ENCODE measurements at places on chromosomes 1 and 21. TPM values are rescaled to one million over a fixed set of nuclear protein-coding genes. Genes with fewer than 3 reads are reported as not detected.

DNA sequence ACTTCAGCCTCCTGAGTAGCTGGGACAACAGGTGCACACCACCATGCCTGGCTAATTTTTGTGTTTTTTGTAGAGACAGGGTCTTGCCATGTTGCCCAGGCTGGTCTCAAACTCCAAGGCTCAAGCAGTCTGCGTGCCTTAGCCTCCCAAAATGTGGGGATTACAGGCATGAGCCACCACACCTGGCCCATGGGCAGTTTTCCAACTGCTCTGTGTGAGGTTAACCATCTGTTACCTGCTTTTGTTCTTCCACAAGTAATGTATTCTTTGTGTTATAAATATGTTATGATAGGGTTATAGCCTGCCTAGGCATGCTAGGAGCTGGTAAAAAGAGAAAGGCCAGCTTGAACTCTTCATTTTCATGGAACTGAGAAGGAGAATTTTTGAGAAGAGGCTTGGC, 30.7 kb downstream of the TUFT1 start:
- DNase-seq, result no peak

DNA sequence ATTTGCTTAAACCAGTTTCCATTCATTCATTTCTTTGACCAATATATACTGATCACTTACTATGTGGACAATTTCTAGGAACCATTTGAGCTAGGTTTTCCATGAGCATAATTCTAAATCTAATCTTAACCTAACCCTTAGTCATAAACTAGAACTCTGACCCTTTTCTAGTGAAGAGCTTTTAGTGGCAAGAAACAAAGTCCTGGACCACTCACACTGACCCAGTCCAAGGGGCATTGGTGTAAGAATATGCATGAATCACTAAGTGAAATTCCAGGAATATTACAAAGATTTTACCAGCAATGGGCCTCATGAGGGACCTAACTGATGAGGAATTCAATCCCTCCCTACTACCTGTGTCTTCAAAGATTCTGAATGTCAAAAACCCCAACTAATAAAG, 40.6 kb upstream of the SLC2A1 start:
- DNase-seq, result no peak

DNA sequence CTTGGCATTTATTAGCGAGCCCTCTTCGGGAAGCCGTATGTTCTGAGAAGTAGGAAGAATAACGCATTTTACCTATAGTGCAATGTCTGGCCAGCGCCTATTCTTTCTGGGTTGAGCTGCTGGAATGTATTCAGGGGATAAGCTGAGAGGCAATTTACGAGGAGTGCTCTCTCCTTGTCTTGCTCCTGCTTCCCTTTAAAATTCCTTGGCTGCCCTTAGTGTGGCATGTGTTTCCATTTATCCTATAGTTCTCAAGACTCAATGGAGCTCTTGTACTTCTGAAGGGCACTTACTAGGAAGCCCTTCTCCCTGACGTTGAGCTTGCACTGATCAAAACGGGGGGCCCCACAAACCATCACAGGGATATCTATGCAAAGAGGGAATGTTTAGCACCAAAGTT, 364.6 kb downstream of the DISC1 start:
- DNase-seq, result no peak

DNA sequence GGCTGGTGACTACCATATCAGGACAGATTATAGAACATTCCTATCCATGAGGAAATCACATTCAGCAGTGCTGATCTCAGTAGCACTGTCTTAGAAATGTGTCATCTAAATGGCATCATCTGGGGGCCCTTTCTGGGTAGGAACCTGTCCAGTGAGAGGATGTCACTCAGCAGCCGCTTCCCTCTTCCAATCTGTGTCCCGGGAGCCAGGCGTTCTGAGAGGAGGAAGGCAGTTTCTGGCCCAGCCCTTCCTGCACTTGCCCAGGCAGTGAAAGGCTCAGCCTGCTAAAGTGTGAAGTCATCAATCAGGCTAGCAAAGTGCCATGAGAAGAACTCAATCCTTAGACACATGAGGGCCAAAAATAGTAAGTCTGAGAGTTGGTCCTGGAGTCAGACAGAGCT, 25.6 kb downstream of the RAB4A start:
- DNase-seq, result no peak

DNA sequence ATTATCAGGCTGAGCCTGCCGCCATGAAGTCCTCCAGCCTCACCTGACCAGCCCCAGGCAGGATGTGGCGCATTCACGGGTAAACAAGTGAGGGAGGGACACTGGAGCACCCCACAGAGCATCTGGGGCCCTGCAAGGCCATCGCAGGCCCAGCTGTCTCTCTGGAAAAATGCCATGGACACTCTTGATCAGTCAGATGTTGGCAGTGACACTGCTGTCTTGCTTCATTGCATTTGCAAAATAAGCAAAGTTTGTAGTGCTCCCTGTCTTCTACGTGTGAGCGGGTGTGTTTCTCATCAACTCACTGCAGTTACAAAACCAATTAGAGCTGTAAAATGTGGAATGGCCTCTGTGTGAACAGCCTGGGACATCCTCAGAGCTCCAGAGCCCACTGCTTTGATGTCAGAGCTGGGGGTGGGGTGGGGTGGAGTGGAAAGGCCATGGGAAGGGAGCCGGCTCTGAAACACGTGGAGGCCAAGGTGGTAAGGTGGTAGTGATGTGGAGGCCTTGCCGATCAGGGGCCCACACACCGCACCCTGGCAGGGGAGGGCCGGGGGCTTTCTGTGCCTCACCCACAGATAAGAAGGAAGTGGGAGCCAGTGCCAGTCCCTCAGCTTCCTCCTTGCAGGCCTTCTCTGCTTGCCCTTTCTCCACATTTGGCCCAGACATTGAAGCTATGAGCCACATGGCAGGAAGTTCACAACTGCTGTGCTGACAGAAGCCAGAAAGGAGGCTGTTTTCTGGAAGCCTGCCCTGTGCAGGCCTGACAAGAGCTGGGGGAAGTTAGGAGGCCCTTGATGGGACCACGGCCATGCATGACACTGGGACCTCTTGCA, 254.9 kb downstream of the RHOU start:
- no peak for DNase-seq

KMO gene
- 0.83 TPM for total RNA-seq

GRCh38 chr1:153466908-153467307, 6.5 kb upstream of the S100A7 start:
- DNase-seq, result no peak

GRCh38 chr1:212121779-212122178, 86.2 kb downstream of the DTL start:
- DNase-seq, result no peak

DNA sequence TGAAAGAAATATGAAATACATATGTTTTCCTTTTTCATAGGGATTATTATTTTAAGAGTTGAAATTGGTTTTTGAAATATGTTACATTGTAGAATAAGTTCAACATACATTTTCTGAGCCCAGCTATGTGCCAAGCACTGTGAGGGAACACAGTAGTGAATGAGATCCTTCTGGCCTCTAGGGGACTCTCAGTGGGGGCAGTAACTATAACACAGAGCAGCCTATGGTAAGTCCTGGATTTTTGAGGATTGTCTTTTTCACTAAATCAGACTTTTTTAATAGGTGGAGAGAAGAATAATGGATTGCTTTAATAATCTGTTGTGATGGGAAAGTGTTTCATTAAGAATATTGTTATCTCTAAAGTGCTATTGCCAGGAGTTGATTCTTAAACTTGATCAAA, 2.4 kb downstream of the DNAJC6 start:
- peak; percentile 47 for DNase-seq

DNA sequence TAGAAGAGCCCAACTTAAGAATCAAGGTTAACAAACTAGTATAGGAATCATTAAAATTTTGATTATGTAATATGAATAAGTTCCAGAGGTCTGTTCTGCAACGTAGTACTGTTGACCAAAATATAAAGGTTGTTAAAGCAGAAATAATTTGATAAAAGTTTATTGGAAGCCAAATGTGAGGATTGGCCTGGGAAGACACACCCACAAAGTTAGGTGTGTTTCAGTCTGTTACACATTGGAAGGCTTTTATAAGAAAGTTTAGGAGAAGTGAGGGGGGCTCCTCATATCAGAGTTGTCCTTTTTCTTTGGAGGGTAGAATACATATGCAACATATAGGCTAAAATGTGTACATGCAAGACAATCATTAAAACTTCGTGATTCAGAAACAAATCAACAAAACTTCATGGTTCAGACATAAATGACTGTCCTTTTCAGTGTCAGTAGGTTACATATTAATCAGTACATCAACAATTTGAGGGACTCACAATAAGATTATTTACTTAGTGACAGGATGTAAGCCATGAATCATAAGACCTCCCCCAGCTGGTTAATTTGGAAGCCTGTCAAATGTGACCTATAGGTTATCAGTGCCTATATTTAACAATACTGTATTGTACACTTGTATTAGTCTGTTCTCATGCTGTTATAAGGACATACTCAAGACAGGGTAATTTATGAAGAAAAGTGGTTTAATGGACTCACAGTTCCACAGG, 245.0 kb upstream of the B3GALT2 start:
- no peak for DNase-seq

DNA sequence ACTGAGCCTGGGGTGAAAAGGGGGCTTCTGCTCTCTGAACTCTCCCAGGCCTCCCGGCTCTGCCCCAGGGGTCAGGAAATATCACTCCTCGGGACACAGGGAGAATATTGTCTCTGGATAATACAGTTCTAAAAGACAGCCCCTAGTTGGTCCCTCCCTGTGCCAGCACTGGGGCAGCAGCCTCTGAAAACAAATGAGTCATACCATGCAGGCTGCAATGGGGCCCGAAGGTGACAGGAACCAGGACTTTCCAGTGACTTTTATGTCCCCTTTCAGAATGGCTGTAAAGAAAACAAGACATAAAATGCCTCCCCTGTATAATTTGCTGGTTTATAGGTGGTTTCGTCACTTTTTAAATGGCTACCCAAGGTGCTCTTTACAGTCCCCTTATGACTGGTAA, 360.0 kb downstream of the NPHP4 start:
- DNase-seq, result peak; percentile 60

DNA sequence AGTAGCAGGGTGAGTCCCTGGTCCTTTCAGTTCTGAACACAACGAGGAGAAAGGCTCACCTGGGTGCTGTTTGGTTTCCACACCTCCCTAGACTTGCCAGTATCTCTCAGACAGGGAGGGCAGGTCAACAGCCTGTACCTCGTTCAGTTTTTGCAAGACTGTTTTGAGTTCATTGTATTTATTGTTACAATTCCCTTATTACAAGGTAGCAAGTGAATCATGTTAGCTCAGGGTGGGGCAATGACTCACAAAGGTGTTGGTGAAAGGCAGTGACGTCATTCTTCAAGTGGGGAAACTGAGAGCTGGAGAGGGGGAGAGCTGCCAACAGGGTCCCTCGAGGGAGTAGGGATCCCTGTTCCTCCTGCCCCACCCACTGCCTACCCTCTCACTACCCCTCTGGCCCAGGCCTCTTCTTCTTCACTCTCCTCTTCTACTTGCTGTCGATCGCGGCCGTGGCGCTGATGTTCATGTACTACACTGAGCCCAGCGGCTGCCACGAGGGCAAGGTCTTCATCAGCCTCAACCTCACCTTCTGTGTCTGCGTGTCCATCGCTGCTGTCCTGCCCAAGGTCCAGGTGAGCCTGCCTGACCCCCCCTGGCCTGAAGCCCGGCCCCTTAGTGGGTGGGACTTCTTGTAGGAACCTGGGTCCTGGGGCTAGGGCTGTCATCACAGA, 13.4 kb downstream of the SERINC2 start:
- no peak for DNase-seq

DNA sequence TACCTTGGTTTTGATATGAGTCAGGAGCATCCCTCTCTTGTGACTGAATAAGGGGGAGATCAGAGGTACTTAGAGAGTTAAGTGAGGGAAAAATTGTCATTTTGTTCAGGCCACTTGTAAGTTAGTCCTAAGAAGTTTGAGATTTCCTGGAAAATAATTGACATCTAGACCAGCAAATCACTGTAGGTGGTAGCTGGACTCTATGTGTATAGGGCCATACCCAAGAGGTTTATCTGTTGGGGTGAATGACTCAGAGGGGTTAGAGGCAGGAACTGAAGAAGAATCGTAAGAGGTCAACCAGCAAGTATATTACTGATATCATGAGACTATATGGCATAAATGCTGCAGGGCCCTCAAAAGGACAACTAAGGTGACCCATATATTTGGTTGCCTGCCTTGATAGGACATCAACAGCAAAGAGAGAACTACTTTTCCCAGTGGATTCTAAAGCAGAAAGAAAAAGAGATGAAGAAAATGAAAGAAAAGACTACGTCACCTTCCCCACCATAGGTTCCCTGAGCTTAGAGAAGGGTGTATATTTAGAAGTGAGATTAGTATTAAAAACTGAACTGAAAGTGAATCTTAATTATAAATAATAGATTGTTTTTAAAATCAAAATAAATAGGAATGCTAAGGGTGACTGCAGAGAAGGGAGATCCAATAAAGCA, 8.0 kb upstream of the RNPC3 start:
- DNase-seq, result no peak

GRCh38 chr1:223792046-223792445, 53.7 kb downstream of the TP53BP2 start:
- no peak for DNase-seq

GRCh38 chr1:209728466-209728865, 23.8 kb downstream of the HSD11B1 start:
- DNase-seq, result no peak

RASAL2 gene
- total RNA-seq, result 23.5 TPM

GRCh38 chr1:32197837-32198236, 2.6 kb upstream of the CCDC28B start:
- DNase-seq, result no peak

CYP2J2 gene
- 0.17 TPM for total RNA-seq

GRCh38 chr21:38765056-38765455, 40.7 kb upstream of the ETS2 start:
- DNase-seq, result no peak

Measured in esophagus muscularis mucosa (tissue), 4 donors.